ENCODE measurements at places on chromosomes 16 and 17. TPM values are rescaled to one million over a fixed set of nuclear protein-coding genes. Genes with fewer than 3 reads are reported as not detected.

DNA sequence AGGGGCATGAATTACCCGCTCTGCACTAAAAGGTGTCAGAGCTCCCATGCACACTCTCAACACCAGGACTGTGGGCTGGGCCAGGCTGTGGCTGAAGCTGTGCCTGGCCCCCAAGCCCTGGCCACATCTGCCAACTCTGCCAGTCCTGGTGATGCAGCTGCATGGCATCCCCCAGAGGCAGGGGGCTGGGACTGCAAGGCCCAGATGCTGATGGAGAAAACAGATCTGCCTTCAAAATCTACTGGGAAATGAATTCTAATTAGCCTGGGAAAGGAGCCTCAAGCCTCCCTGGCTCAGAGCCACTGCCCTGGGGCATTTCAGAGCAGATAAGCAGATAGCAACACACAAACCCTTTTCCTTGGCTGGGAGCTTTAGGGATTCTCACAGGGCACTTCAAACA, 3.4 kb downstream of the CHST6 start:
- no peak for DNase-seq

DNA sequence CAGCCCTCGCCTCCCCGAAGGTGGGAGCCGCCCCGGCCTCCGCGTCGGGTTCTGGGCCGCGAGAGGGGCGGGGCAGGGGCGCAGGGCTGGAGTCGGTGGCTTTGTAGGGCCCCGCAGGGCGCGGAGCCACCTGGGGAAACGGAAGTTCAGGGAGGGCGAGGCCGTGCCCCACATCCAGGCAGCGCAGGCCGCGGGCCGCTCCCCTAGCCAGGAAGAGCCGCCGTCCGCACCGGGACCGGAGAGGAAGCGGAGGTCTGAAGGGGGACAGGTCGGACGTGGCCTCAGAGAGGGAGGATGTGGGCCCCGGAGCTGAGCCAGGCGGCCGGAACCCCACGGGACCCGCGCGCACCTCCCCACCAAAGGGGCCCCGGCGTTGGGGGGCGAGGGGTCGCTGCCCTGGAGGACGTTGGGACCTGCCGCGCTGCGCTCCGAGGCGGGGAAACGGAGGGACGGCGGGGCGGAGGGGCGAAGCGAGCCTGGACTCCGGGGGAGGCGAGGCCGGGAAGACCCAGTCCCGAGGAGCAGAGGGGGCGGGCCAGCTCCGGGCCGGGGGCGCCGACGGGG, 482 bp upstream of the SLC16A3 start:
- DNase-seq, result no peak

GRCh38 chr17:40452216-40452787, 9.1 kb downstream of the IGFBP4 start:
- no peak for DNase-seq

The SEC14L5 gene
- total RNA-seq, result 0.12 TPM

The BCO1 gene
- total RNA-seq, result not detected
